ENCODE measurements at places on chromosomes 12 and 14.

DNA sequence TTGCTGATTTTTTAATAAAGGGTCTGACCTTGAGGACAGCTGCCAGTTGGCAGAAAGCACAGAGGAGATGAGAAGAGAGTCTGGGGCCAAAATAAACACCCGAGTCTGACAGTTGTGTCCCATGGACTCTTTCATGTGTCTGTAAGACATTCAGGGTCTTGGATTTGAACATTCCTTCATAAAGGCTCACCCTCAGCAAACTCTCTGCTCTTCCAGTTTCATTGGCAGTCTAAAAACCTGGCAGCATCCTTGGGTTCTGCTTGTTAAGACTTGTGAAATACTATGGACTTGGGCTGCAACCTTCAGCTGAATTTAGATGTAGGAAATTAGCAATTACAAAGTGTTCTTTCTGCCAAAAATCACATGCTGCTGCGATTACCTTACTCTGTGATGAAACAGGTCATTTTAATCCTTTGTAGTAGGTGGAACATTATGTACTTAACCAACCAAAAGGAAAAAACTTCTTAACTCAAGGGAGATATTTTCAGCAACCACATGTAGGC, 32.0 kb upstream of the LMNTD1 start:
- DNase-seq, result no peak

- no peak for DNase-seq
Observed at GRCh38 chr12:2666846-2667245, 127.9 kb upstream of the FKBP4 start.

DNA sequence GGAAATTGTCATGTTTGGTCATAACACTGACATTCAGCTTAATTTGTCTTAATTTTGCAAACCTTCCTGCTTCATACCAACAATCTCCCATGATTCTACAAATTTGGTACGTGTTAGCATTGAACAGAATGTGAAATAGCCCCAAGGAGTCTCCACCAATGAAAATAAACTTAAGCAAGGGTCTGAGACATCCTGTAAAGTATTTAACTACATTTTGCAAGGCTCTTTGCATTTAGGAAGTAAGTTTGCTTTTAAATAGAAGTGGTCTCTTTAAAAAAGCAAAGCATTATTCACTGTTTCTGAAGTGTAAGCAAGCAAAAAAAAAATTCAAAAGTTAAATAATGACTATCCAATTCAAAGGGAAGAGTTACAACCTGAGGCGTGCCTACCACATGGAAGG, 79.9 kb downstream of the WASHC3 start:
- no peak for DNase-seq

DNA sequence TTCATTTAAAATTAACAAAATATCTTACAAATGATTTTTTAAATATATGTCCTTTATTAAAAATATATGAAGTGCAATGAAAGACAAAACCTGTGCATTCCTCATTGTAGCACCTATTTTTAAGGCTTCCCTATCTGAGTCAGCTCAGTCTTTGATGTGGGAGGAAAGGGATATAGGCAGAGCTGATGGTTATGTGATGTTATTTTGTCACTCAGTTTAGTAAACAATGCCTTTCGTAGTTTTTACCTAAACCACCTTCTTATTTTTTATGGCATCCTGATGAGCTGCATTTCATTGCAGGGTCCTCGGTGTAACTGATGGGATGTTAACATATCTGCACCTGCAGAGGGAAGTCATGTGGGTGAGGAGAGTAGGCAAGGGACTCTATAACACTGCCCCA, 58.9 kb upstream of the FRMD6 start:
- DNase-seq, result no peak
